Activated CD8-positive, alpha-beta T cell treated with anti-CD3 and anti-CD28 coated beads for 36 hours (primary cell): ENCODE measurements at places on chromosomes 6 and 20. TPM values are rescaled to one million over a fixed set of nuclear protein-coding genes. Genes with fewer than 3 reads are reported as not detected.
A peak's percentile ranks its signal among the peaks of the same experiment; 100 is the strongest.

GRCh38 chr20:4007383-4008025 is 7.9 kb downstream of the RNF24 start:
- no peak for DNase-seq

GRCh38 chr6:70507161-70507560 is 59.6 kb upstream of the SDHAF4 start:
- no peak for DNase-seq

GRCh38 chr20:25047766-25048165 is 10.2 kb downstream of the ACSS1 start:
- DNase-seq, result no peak

DNA sequence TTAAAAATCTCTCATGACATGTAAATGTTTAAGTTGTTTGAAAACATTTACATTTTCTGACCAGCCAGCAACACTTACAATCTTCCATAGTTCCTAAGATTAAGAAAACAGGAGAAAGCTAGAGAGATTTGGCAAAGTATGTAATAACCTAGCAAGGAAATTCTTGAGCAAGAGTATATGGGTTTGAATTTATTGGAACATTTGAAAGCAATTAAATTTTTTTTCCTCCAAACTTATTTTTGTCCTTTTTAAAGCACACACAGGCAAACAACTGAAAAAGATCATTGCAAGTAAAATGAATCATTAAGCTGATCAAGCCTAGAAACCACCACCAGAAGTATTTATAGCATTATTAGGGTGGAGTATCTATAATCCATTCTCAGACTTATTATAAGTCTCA is 20.1 kb upstream of the ZNF217 start:
- DNase-seq, result no peak

GRCh38 chr6:148999929-149000468 is 253.2 kb downstream of the UST start:
- DNase-seq, result peak; percentile 4

Gene SLC17A5
- total RNA-seq, result 5.0 TPM

Gene DEFB124
- total RNA-seq, result not detected

GRCh38 chr20:50193836-50194421 is 3.3 kb downstream of the CEBPB start:
- no peak for DNase-seq

GRCh38 chr6:7237653-7238188 is 75.3 kb downstream of the SSR1 start:
- no peak for DNase-seq

DNA sequence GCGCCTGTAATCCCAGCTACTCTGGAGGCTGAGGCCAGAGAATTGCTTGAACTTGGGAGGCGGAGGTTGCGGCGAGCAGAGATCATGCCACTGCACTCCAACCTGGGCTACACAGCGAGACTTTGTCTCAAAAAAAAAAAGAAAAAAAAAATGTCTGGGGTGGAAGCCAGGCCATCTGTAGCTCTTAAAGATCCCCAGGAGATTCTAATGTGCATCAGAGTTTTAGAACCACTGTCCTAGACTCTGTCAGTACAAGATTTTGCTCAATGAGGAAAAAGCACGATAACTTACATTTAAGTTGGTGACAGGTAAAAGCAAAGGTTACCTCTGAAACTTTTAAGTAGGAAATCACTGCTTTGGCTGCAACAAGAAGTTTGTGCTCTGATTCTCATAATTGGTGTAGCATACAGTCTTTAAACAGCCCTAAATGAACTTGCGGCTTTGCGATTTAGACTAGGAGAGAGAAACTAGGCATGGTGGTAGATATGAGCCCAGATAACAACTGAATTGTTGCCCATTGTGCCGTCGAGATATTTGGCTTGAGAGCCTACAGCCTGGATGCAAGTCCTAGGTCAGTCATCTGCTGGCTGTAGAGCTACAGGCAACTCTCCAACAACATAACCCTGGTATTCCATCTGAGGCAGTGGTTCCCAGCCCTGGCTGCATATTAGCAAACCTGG is 67.2 kb downstream of the BACH2 start:
- DNase-seq, result no peak

DNA sequence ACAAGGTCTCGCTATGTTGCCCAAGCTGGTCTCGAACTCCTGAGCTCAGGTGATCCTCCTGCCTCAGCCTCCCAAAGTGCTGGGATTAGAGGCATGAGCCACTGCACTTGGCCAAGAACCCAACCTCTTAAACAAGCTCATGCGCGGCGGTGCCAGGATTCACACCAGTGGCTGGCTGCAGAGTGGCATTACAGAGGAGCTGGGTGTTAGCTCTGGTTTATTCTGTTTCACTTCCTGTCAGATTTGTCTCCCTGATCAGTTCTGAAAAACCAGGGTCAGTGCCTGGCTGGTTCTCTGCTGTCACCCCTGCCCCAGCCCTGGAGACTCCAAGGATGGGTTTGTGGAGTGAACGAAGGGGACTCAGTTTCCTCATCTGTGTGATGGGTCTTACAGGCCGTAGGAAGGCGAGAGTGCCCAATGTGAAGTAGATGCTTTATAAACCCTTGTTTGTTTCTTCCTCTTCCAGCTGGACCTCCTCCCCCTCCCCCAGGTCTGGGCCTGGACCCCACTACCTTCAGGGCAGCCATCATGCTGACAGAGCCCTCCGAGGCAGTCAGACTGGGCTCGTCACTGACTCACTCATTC is 63.4 kb downstream of the UBE2V1 start:
- peak; percentile 8 for DNase-seq

DNA sequence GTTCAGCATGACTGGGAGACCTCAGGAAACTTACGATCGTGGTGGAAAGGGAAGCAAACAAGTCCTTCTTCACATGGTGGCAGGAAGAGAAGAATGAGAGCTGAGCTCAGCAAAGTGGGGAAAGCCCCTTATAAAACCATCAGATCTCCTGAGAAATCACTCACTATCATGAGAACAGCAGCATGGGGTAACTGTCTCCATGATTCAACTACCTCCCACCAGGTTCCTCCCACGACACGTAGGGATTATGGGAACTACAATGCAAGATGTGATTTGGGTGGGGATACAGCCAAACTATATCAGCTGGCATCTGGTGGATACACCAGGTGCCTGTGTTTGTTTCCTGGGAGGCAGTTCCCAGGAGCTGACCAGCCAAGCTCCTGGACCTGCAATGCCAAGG is 4.9 kb downstream of the DDO start:
- no peak for DNase-seq

DNA sequence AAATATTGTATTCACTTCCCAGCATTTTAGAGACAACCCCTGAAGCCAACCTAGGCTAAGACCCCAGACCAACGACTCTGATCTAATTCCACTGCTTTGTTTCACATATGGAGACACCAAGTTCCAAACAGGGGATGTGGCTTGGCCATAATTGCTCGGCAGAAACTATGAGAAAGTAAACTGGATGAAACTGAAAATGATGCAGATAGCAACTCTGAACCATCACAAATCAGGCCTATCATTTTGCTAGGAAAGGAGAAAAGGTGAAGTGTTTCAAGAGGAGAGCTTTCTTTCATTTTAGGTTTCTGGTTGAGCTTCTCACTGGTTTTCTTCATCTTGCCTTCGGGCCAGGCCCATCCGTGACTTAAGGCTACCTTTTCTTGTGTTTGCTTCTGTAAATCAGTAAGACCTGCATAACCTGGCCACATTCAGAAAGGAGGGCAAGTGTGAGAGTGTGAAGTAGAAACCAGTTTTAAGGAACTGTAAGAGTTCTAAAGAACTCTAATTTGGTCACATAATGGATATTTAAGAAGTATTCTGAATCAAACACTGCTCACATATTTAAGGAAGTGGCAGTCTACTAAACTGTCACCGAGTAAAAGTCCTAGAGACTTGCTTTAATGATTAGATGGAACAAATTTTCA is 105.8 kb downstream of the BACH2 start:
- peak; percentile 44 for DNase-seq

Gene GNAS-AS1
- 1.7 TPM for total RNA-seq

DNA sequence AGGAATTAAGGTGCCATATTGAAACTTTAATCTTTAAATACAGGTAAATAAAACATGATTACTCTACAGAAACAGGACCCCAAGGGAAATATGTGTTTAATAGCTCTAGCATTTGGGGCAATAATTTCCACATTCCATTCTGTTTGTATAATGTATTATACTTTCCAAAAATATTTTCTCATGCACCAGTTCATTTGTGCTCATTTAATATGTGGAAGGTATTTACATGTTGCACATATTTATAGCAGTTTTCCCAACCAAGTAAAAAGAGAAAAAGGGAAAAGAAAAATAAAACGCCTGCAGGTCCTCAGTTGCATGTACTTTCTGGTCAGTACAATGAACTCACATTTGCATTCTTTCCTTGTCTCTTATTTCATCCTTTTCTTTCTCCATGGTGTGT is 129.5 kb upstream of the SULF2 start:
- DNase-seq, result no peak

Gene RAB32
- total RNA-seq, result 0.36 TPM

DNA sequence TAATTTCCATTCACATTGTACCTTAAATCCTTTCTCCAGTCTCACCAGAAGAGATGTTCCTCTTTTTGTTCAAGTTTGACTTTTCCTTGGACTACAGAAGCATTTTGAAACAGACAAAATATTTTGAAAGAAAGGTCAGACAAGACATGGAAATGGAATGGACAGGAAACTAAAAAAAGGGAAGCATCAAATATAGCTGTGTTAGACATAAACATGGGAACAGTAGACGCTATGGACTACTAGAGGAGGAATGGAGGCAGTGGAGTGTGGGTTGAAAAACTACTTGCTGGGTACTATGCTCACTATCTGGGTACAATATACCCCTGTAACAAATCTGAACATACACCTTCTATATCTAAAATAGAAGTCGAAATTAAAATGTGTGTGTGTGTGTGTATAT is 4.1 kb upstream of the FAM135A start:
- no peak for DNase-seq

DNA sequence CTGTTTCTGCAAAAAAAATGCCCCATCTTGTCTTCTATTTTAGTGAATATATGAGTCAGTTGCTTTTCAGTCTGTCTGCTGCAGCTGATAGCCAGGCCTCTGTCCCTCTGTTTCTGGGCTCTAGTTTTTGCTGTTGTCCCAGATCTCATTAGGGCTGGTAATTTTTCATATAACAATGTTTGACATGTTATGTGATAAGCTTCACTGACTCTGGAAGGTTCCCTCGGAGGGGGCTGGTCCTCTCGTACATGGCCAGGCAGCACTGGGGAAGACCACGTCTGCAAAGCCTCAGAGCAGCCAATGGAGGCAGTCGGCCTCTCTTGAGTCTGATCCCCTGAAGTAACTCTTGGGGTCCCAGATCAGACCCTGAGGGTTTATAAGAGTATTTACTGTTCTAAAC is 223.8 kb downstream of the THBS2 start:
- no peak for DNase-seq

DNA sequence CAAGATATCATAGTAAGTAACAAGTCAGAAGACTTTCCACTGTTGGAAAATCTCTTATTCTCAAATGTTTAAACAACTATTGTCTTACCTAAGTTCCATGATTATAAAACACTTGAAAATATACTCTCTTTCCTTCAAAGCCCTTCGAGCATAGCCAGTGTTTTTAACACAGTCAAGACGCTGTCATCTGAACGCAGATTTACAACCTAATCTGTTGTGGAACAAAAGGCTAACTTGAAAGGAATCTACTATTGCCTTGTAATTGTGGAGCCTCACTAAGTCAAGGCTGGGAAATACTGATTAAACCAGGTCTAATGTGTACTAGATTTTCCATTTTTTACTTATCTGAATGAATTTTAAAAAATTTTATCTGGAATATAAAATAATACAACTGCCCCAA is 205.8 kb downstream of the TRDN start:
- DNase-seq, result no peak

GRCh38 chr6:112360498-112360897 is 13.4 kb downstream of the RFPL4B start:
- no peak for DNase-seq

Gene C20orf141
- total RNA-seq, result not detected

DNA sequence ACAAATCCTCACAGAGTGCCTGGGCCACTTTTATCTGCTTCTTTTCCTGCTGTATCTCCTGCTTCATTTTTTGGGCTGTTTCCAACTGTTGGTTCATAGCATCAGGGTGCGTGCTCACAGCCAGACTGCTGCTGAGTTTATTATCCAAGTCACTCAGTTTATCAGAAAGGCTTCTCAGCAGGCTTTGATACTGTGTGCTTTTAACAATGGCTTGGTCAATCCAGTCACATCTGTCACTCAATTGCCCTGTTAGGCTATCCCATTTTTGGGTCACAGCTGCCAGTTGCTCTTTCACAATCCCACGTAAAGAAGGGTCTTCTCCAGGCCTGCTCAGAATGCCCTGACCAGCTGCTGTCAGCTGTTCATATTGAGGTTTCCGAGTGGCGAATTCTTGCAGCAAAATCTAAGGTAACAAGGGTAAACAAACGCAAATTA is 87.2 kb downstream of the DST start:
- no peak for DNase-seq

Gene DLK2
- 1.1 TPM for total RNA-seq

Gene SMLR1
- not detected for total RNA-seq

DNA sequence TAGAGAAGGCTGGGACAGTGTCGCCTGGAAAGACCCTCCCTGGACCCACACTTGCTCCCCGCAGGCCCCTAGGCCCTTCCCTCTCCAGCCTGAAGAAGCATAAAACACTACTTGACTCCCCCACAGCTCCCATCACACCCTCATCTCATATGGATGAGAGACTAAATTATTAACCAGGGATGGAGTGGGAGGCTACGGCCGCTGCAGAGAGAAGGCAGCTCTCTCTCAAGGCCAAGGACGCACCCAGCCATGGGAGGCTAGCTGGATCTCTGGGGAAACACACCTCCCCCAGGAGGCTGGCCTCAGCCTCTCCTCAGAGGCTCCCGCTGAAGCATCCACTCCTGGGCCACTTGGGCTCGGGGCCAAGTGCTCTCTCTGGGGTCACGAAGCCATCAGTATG is 102.5 kb downstream of the GRM4 start:
- no peak for DNase-seq

DNA sequence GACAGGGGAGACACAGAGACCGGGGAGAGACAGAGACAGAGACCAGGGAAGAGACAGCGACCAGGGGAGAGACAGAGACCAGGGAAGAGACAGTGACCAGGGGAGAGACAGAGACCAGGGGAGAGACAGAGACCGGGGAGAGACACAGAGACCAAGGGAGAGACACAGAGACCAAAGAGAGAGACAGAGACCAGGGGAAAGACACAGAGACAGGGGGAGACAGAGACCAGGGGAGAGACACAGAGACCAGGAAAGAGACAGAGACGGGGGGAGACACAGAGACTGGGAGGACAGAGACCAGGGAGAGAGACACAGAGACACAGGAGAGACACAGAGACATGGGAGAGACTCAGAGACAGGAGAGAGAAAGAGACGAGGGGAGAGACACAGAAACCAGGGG is 43.9 kb downstream of the YTHDF1 start:
- DNase-seq, result no peak

Gene SULF2
- 0.50 TPM for total RNA-seq

- DNase-seq, result peak; percentile 26
These were observed 66.0 kb downstream of the ZBTB2 start for GRCh38 chr6:151325075-151326050.

GRCh38 chr6:35711731-35712130 is 23.0 kb upstream of the FKBP5 start:
- DNase-seq, result no peak
